ENCODE measurements at places on chromosomes 13 and 19. TPM values are rescaled to one million over a fixed set of nuclear protein-coding genes. Genes with fewer than 3 reads are reported as not detected.

The PSG7 gene
- total RNA-seq, result not detected

The CD209 gene
- total RNA-seq, result 11.7 TPM

The MPND gene
- total RNA-seq, result 24.1 TPM

The ACP7 gene
- not detected for total RNA-seq

The KIR3DL1 gene
- 0.25 TPM for total RNA-seq

The CYP4F12 gene
- 4.4 TPM for total RNA-seq

GRCh38 chr19:36404498-36404897 is 13.9 kb downstream of the ZFP82 start:
- H3K4me3 ChIP-seq, result no peak overlapping the region
- H3K36me3 ChIP-seq, result peaks cover 28% of the 10 kb centered on the region
- no peak for DNase-seq
- no peaks in the 10 kb centered on the region for H3K4me1 ChIP-seq
- H3K27me3 ChIP-seq, result no peaks in the 10 kb centered on the region

DNA sequence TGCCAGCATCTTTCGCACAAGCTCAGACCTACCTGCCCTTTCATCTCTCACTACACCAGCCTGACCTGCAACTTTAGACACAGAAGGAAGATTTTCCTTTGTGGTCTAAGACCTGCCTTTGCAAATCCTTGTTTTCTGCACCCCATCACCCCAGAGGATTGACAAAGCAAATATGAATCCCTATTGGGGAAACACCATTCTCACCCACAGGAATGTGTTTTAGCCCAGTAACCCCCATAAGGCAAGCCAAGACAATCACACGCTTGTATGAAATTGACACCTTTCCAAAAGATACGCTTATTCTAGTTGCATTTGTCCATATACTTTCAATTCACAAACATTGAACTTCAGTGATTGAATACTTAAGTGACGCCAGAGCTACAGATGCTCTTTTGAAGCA is 55.7 kb downstream of the SPATA13 start:
- DNase-seq, result no peak
- no peak overlapping the region for H3K4me3 ChIP-seq
- no peaks in the 10 kb centered on the region for H3K27me3 ChIP-seq
- peak overlapping the region; percentile 83 for H3K27ac ChIP-seq

DNA sequence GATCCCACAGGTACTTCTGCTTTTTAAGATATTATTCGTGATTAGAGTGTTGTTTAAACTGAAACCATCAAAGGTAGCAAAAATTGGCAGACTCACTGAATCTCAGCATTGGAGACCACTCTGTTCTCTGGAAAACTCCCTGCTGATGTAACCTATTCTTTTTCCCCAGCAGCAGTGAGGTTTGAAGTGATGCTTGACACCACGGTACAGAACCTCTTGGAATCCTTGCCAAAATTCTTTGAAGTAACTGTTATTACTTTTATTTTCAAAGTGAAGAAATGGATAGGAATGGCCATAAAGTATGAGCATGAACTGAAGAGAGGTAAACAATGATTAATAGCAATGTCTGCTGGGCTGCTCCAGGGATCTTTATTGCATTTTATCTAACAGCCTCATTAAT is 66.4 kb upstream of the KL start:
- H3K27me3 ChIP-seq, result no peaks in the 10 kb centered on the region
- peak overlapping the region; percentile 26 for H3K27ac ChIP-seq
- H3K36me3 ChIP-seq, result no peaks in the 10 kb centered on the region
- DNase-seq, result no peak
- peaks cover 13% of the 10 kb centered on the region for H3K4me1 ChIP-seq

DNA sequence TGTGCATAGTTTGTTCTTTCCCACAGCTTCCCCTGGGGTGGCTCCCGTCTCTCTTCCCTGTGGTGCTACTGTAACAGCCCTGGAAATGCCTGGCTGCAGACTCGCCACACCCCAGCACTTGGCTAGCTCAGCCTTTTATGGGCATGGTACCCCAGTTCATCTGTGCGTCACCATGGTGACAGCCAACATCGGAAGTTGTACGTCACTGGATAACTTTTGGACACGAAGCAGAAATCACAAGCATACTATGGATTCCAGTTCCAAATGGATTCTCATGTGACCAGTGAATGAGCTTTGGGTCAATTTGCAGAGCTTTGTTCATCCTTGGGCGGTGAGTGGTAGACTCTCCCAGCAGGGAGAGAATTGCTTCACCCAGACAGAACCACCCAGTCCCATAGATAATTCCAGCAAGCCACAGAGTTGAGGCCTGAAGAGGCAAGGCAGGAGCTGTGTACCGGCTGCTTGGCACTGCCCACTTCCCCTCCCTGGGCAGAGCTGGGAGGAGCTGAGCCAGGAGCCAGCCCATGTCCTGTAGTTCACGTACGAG is 54.4 kb downstream of the COL4A2 start:
- no peak overlapping the region for H3K4me3 ChIP-seq
- peak overlapping the region; percentile 80 for H3K27ac ChIP-seq
- H3K27me3 ChIP-seq, result no peaks in the 10 kb centered on the region
- H3K36me3 ChIP-seq, result no peaks in the 10 kb centered on the region

GRCh38 chr19:4508698-4509097 is 9.6 kb downstream of the PLIN4 start:
- no peak overlapping the region for H3K4me3 ChIP-seq
- no peaks in the 10 kb centered on the region for H3K4me1 ChIP-seq
- no peak for DNase-seq
- no peaks in the 10 kb centered on the region for H3K27me3 ChIP-seq

GRCh38 chr13:55255236-55255635 is 1885.5 kb upstream of the PRR20A start:
- H3K36me3 ChIP-seq, result no peaks in the 10 kb centered on the region
- no peak overlapping the region for H3K4me3 ChIP-seq
- no peaks in the 10 kb centered on the region for H3K27me3 ChIP-seq
- DNase-seq, result no peak

- H3K27ac ChIP-seq, result no peak overlapping the region
- no peak for DNase-seq
- H3K4me3 ChIP-seq, result no peak overlapping the region
- H3K27me3 ChIP-seq, result no peaks in the 10 kb centered on the region
These were observed 539.6 kb upstream of the SLITRK5 start for GRCh38 chr13:87131611-87132010.

DNA sequence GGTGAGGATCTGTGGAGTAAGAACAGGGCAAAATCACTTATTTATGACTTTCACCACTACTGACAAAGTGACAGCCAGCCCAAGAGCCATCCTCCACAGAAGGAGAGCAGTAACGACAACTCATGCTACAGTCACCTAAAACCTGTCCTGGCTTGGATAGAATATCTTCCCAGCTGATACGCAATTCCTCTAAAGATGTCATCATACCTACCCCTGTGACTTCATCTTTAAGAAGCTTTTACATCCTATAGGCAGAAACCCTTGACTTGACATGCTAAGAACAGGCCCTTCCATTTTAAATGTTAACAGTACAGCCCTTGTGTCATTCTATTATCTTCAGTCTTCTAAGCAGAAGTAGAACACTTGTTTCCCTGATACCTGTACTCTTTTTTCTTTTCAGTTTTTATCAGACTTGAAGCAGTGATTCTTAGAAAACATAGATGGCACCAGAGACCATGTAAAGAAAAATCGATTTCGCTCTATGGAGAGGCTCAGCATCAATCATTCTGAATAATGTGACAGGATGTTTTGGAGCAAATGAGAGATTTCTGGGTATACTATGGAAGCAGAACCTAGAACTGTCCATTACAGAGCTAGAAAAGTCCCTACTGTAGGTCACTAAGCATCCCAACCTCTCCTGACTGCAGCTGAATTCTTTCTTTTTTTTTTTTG is 20.1 kb downstream of the STOML3 start:
- no peak for DNase-seq
- no peaks in the 10 kb centered on the region for H3K36me3 ChIP-seq
- no peaks in the 10 kb centered on the region for H3K27me3 ChIP-seq
- H3K4me1 ChIP-seq, result no peaks in the 10 kb centered on the region
- H3K27ac ChIP-seq, result no peak overlapping the region
- no peak overlapping the region for H3K4me3 ChIP-seq

GRCh38 chr13:47519626-47520025 is 481.4 kb downstream of the SUCLA2 start:
- H3K4me1 ChIP-seq, result no peaks in the 10 kb centered on the region
- H3K27me3 ChIP-seq, result no peaks in the 10 kb centered on the region
- no peaks in the 10 kb centered on the region for H3K36me3 ChIP-seq
- no peak overlapping the region for H3K27ac ChIP-seq
- DNase-seq, result no peak

DNA sequence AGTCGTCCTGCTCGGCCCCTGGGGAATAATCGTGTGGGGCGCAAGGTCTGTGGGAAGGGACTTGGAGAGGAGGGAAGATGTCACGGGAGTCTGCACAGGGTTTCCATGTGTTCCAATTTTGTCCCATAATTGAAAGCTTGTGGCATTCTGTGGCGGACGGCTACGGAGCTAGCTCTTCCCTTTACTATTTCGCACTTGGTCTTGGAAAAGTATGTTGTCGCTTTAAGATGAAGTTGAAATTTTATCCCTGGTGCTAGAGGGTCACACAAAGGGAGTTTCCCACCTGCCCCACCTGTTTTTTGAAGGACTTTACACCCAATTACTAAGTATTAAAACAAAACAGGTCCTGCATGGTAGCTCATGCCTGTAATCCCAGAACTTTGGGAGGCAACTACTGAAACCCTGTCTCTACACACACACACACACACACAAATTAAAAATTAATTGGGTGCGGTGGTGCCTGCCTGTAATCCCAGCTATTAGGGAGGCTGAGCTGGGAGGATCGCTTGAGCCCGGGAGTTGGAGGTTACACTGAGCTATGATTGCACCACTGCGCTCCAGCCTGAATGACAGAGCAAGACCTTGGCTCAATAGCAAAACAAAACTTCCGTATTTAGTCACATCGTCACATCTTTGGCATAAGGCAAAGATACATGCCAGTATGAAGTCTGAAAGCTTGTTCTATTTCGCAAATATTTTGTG is 967 bp upstream of the TPT1 start:
- H3K4me3 ChIP-seq, result peak overlapping the region; percentile 85
- peak; percentile 85 for DNase-seq
- H3K27me3 ChIP-seq, result no peaks in the 10 kb centered on the region
- peaks cover 33% of the 10 kb centered on the region for H3K36me3 ChIP-seq

DNA sequence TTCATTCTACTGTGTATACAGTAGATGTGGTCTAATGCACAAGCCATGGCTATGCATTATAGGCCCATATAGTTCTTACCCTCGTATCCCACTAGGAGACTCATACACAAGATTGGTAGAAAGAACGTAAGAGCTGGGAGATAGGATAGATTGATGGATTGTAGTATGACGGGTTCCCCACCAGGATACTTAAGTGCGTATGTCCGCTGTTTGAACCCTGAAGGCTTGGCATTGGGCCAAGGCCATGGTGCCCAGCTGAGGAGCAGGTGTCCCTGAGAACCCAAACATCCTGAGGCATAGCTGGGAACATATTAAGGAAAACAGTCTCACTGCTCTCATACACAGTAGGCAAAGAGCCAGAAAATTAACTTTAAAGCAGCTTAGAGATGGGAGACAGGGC is 617.5 kb upstream of the KLF12 start:
- DNase-seq, result no peak
- no peak overlapping the region for H3K4me3 ChIP-seq
- no peaks in the 10 kb centered on the region for H3K4me1 ChIP-seq
- H3K36me3 ChIP-seq, result no peaks in the 10 kb centered on the region

DNA sequence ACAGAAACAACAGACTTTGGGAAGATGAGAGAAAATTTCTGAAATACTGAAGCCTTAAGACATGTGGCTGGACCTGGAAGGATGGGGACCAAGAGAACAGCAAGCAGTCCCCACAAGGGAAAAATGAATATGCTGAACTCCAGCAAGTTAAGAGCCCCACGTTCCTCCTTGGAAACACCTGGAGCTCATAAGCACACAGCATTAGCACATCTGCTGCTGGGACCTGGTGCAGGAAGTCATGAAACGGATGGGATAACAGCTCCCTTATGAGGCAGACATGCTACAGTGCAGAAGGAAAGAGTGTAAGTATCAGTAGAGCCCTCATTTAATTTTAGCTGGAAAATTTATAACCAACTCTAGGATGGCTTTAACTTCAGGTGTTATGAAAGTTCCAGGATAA is 67.3 kb downstream of the SLC15A1 start:
- H3K27ac ChIP-seq, result no peak overlapping the region
- DNase-seq, result peak; percentile 70
- no peaks in the 10 kb centered on the region for H3K4me1 ChIP-seq
- no peaks in the 10 kb centered on the region for H3K36me3 ChIP-seq
- H3K27me3 ChIP-seq, result no peaks in the 10 kb centered on the region
- no peak overlapping the region for H3K4me3 ChIP-seq

All from kidney (tissue), 22 donors.